Tongue (tissue), 3 donors: ENCODE measurements at places on chromosomes 7 and 10.

- no peak for DNase-seq
Observed at GRCh38 chr10:129715805-129716204, 248.3 kb downstream of the EBF3 start.

DNA sequence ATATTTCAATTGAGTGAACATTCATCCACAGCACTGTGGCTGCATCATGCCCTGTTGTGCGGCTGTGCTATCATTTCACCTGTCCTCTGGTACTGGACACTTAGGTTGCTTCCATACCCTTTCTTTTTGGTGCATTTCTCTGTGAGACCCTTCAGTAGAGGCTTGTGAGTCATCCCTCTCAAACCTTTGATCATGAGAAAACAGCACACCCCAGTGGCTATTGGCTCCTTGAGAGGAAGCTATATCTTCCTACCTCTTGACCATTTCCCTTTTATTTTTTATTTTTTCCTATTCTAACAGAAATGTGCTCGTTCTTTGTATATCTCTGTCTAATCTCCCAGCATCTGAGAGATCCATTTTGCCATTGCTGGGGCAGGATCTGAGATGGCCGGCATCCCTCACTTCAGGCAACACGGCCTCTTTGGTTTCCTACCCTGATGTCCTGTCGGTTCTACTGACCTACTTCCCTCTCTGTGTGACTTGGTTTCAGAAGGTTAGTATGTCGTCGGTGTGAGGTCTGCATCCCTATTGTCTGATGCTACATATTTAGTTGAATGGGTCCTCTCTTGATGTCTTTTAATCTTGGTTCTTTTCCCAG lies 23.8 kb upstream of the PIK3AP1 start:
- DNase-seq = no peak

GRCh38 chr7:33979300-33979806 lies 74.0 kb downstream of the BMPER start:
- DNase-seq = no peak

GRCh38 chr7:106169821-106170610 lies 57.9 kb upstream of the SYPL1 start:
- peak; percentile 52 for DNase-seq
